ENCODE measurements at places on chromosomes 11 and 22. TPM values are rescaled to one million over a fixed set of nuclear protein-coding genes. Genes with fewer than 3 reads are reported as not detected.

The ZBTB16 gene
- total RNA-seq = 0.54 TPM

The GPR83 gene
- 0.31 TPM for total RNA-seq

DNA sequence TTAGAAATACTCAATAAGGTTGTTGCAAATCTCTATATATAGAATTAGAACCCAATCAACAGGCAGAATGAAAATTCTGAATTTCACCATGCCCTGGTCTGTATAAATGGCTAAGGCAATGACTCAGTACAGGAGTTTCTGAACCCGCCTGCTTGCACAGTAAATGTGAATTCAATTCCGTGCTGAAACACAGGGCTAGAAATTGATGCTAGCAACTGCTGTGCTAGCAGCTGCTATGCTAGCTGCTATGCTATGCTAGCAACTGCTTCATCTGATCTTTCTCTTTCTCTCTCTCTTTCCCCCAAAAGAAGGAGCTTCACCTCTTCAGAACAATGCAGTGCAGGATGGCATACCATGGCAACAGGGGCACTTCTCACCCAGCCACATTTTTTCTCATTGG is 9.7 kb upstream of the OR52J3 start:
- no peaks in the 10 kb centered on the region for H3K27me3 ChIP-seq
- no peaks in the 10 kb centered on the region for H3K36me3 ChIP-seq
- no peak overlapping the region for H3K4me3 ChIP-seq
- no peak for DNase-seq
- H3K4me1 ChIP-seq = peaks cover 4% of the 10 kb centered on the region

DNA sequence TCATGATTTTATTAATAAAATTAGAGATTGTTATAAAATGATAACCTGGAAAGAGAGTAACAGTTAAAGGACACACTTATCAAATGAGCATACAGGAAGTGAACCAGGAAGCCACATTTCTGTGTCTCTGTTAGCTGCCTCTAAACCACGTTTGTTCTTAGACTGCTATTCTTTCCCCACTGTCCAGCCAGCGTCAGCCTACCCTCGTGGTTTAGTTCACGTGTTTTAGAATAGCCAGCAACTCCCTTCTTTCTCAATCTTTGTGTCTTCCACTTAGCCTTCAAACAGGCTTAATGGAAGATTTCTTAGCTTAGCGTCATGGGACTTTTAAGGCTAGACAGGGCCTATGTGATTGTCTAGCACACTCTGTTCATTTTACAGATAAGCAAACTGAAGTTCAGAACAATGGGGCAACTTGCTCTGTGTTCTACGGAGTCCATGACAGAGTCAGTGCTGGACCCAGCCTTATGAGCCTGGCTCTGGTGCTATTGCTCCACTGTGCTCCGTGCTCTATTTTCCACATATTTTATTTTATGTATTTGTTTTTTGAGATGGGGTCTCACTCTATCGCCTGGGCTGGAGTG is 27.2 kb downstream of the GRAMD1B start:
- H3K4me1 ChIP-seq = peaks cover 33% of the 10 kb centered on the region
- no peak overlapping the region for H3K4me3 ChIP-seq
- peaks cover 6% of the 10 kb centered on the region for H3K36me3 ChIP-seq
- no peak for DNase-seq
- peaks cover 2% of the 10 kb centered on the region for H3K27me3 ChIP-seq
- peak overlapping the region; percentile 81 for H3K27ac ChIP-seq

GRCh38 chr11:99822846-99823565 is 802.3 kb downstream of the CNTN5 start:
- H3K27me3 ChIP-seq = no peaks in the 10 kb centered on the region
- no peak for DNase-seq
- H3K4me1 ChIP-seq = no peaks in the 10 kb centered on the region
- no peaks in the 10 kb centered on the region for H3K36me3 ChIP-seq
- H3K4me3 ChIP-seq = no peak overlapping the region

GRCh38 chr11:30775233-30775522 is 189.0 kb upstream of the MPPED2 start:
- no peaks in the 10 kb centered on the region for H3K36me3 ChIP-seq
- no peak overlapping the region for H3K4me3 ChIP-seq
- H3K27me3 ChIP-seq = no peaks in the 10 kb centered on the region
- no peak for DNase-seq

DNA sequence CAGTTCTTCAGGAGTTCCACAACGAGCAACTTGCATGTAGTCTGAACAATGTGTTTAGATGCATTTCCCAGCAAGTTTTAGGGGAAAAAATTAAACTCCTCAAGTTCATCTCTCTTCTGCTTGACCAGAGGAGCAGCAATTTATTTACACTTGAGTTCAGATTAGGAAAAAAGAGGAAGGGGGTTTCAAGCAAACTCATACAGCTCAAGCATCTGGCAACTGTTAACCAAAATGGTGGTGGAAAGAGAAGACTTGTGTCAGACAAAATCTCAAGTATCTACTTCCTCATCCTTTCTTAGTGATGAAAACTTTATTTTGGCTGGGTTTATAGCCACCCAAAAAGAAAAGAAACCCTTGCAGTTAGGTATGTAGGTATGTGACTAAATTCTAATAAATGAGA is 29.1 kb upstream of the PICALM start:
- no peak for DNase-seq
- H3K27ac ChIP-seq = no peak overlapping the region
- H3K4me3 ChIP-seq = no peak overlapping the region
- H3K36me3 ChIP-seq = no peaks in the 10 kb centered on the region
- H3K4me1 ChIP-seq = no peaks in the 10 kb centered on the region
- H3K27me3 ChIP-seq = no peaks in the 10 kb centered on the region

DNA sequence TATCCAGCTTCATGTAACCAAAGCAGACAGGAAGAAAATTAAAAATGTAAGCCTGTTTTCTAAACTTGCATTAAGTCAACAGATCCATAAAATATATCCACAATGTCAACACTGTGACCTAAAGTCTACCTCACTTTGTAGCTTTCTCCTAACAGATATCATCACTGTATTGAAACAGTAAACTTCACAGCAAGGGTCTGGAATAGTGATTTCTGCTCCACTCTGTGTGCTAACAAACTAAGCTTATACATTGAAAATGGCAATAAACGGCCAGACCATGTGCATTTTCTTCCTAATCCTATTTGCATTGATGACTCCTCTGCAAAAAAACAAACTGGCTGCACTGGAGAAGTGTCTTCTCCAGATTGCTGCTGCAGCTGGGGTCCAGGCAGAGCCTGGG is 26.8 kb downstream of the CADM1 start:
- H3K4me1 ChIP-seq = peaks cover 8% of the 10 kb centered on the region
- H3K27ac ChIP-seq = no peak overlapping the region
- H3K27me3 ChIP-seq = peaks cover 2% of the 10 kb centered on the region
- DNase-seq = no peak
- H3K4me3 ChIP-seq = no peak overlapping the region

GRCh38 chr22:33575041-33575440 is 345.2 kb downstream of the LARGE1 start:
- no peaks in the 10 kb centered on the region for H3K36me3 ChIP-seq
- no peak overlapping the region for H3K4me3 ChIP-seq
- DNase-seq = no peak
- no peak overlapping the region for H3K27ac ChIP-seq
- no peaks in the 10 kb centered on the region for H3K4me1 ChIP-seq

GRCh38 chr11:37199082-37199481 is 601.0 kb upstream of the RAG2 start:
- no peaks in the 10 kb centered on the region for H3K4me1 ChIP-seq
- H3K27me3 ChIP-seq = peaks cover 1% of the 10 kb centered on the region
- H3K4me3 ChIP-seq = no peak overlapping the region
- no peak overlapping the region for H3K27ac ChIP-seq
- no peaks in the 10 kb centered on the region for H3K36me3 ChIP-seq
